Stimulated activated CD4-positive, alpha-beta T cell treated with anti-CD3 and anti-CD28 coated beads, Interleukin-4, amount 100 ng/mL, for 1 hour (primary cell): ENCODE measurements at places on chromosomes 1 and 21.
A peak's percentile ranks its signal among the peaks of the same experiment; 100 is the strongest.

DNA sequence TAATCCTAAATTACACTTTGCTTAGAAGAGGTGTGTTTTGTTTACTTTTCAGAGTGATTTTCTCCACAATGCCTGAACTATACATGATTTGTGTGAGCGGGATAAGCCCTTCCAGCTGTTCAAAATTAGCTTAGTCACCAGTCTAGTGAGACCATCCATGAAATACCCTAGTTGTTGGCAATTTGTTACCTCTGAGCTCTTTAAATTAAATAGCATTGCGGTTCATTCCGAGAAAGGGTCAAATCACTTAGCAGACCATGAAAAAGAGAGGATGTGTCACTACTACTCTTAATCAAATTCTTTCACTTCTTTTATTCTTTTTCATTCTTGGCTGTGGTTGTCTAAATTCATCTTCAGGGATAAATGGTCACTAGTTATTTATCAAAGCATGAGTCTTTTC lies 11.9 kb upstream of the VAV3 start:
- DNase-seq: no peak

GRCh38 chr1:176831150-176831549 lies 333.4 kb downstream of the ASTN1 start:
- DNase-seq: no peak

DNA sequence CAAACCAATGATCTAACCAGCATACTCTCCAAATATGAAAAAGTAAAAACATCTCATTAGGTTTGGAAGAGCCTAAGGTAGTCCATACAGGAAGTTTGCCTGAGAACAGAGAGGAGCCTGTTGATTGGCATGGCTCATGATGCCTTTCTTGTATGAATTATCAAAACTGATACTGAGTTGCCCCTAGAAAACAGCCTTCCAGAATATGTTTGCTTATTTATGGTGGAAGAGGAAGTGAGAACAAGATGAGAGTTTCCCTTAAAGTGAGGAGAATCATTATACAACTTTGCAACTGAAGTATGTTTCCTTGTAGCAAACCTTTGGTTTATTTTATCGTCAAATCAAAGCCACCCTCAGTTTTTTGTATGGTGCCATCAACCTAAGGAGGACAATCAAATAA lies 23.8 kb upstream of the KIAA1614 start:
- DNase-seq: no peak

DNA sequence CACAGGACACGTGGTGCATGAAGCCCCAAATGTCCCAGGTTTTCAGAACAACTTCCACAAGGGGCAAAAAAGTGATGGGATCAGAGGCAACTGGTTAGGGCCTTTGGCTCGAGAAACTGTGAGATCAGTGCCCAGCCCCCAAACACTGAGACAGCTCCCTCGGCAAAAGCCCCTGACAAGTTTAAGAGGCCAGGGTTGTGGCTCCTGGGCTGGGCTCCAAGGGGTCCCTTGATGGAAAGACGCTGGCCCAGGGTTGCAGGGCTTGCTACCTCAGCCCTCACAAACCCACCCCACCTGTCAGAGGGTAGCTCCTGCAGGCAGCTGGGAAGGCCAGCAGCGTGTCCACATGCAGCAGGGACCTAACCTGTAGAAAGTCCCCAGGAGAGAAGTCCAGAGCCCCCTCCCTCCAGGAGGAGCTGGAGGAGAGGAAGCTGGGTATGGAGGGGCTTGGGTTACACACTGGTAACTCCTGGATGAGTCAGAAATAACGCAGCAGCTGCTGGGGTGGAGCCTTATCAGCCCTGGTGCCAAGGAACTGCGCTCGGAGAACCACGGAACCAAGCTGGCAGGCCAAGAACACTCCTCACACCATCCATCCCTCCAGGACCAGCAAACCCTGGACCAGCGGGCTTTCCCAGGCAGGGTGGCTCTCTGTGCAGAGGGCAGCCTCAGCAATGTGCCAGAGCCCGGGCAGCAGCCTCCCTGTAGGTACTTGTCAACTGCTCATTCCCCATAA lies 37.5 kb downstream of the CTNNBIP1 start:
- no peak for DNase-seq

DNA sequence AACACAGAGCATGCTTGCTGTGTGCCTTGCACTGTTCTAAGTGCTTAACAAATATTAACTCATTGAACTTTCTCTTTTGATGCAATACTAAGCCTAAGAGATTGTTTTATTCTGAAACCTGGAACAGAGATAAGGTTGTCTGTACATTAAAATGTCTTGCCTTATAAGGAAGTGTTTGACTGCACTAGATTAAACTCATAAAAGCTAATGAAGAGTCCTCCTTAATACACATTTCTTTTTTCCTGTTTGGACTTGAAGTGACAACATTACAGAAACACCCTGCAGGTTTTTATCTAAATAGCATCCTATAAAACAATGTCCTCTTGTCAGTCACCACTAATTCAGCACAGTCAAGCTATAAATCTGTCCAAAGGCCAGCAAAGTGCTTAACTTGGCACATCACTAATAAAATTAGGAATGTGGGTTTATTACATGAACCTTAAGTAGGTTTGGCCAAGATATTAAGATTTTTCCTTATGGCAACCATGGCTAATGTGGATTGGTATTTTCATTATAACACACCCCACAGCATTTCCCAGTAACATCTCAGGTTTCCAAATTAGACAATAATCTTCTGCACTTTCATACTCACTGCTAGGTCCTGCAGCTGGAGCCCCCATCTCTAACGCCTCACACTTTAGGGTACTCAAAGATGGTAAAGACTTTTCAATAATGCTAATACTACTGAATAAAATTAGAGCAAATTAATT lies 389.7 kb downstream of the LMO4 start:
- DNase-seq: no peak

- no peak for DNase-seq
Measured at GRCh38 chr1:225318706-225319575, 108.9 kb downstream of the LBR start.

DNA sequence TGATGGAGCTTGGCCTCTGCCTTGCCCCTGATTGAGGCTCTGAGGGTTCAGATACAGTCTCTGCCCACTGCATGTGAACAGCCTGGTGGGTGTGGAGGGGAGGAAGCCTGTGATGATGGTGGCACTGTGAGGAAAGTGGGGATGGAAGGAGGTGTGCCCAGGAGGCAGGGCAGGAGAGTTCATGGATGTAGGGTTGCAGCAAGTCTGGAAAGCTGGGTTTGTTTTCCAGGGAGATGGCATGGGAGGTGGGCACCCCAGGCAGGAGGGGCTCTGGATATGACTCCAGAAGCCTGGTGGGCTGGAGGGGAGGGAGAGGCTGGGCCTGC lies 63.2 kb downstream of the ADARB1 start:
- no peak for DNase-seq

GRCh38 chr1:192401825-192402224 lies 85.0 kb downstream of the RGS21 start:
- DNase-seq: no peak

DNA sequence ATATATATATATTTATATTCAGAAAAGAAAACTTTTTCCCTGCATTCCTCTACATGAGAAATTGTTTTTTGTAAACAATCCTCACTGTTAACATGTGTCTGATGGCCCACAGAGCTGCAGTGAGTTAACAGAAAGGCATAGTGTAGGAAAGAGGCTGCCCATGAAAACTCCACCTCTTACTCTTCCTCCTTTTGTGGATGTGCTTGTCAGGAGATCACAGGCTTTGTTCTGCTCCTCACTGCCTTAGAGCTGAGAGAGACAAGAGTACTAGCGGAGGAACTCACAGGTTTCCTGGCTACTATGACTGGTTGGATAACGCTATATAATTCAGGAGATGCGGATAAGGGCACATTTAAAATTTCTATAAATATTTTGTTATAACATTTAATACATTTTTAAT lies 200.6 kb downstream of the BRINP3 start:
- DNase-seq: no peak

DNA sequence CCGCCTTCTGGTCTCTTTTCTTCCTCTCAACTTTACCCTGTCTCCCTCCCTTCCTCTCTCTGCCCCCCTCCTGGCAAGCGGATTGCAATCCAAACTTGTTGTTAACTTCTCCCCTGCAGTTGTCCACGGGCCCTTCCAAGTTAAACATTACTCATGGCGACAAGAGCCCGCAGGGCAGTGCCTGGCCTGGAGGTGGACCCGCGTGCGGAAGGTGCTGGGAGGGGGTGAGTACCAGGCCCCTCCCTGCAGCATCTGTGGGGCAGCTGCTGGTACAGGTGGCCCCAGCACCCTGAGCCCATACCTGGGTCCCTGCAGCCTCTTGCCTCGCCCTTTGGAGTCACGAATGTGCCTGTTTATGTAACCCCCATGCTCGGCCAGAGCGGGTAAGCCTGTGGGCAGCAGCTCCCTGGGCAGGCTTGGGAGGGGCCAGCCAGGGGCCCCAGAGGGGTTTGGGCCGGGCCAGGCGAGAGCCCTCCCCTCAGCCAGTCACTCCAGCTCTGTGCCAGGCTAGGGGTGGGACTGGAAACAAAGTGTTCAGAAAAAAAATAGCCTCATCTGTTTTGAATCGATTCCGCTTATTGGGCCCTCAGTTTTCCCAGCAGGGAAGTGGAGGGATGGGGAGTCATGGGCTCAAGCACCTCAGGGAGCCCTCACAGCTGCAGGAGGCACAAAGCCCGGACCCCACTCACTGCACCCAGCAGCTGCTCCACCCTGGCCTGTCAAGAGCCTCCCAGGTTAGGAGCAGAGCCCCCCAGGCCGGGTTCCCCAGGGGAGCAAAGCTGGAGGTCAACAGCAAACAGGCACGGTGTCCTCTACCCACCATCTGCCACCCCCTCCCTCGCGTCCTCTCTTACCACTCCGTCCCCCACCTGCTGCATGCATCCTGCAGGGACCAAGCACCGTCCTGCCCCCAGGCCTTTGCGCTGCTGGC lies 14.0 kb upstream of the FAAP20 start:
- no peak for DNase-seq

DNA sequence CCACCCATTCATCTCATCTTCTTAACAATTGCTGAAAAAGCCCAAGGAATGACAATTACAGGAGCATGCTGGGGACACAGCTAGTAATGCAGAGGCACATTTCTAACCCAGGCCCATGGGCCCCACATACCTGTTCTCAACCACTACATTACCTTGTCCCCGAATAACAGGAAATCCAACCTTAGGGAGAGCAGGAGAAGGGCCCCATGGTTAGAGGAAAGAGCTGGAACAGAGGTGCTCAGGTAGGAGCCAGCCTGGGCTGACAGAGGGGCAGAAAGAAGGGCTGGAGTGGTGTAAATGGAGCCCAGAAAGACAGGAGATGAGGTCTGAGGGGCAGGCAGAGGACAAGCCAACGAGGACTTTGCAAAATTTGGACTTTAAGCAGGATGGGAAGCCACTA lies 11.4 kb upstream of the S100A8 start:
- DNase-seq: no peak

DNA sequence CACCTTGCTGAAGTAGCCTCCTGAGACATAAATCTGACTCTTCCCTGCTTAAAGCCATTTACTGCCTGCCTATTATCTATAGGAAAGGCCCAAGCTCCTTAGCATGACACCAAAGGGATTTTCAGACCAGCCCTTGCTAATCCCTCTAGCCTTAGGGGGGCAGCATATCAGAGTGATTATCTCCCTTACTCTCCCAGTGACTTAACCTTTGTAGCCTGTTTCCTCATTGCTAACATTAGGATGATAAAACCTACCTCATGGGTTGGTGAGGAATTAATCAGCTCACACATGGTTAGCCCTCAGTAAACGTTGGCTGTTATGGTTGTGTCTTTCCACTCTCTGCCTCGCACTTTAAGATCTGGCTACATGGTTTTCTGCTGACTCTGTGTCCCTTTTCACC lies 70.1 kb downstream of the ROR1 start:
- no peak for DNase-seq

- peak; percentile 34 for DNase-seq
Measured at GRCh38 chr1:179082333-179082998, 596 bp downstream of the TOR3A start.

GRCh38 chr1:17281775-17282181 lies 26.2 kb upstream of the PADI4 start:
- DNase-seq: no peak

DNA sequence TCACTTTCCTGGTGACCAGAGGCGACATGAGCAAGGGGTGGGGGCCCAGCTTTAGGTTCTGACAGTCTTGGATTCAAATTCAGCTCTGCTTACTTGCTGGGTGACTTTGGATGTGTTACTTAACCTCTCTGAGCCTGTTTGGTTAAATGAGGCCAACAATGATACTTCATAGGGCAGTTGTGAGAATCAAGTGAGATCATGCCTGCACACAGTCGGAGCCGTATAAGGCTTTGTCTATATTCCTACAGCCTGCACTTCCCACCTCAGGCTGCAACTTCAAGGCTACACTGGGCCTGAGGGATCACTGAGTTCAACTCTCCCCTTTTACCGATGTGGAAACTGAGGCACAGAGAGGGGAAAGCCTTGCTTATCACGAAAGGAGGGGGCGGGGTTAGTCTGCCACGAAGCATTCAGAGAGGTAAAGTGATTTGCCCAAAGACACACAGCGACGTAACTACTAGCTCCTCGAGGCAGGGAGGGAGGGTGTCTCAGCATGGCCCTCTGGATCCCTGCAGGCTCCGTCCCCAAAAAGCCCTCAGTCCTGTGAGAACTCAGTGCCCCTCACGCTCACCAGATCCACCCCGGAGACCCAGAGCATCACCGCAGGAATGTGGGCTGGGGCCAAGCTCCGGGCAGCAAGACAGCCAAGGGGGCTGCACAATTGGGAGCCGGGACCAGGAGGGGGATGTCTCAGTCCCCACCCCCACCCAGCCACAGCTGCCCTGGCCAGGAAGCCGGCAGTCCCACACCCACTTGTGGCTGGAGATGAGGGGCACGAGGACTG lies 25.0 kb downstream of the SDC3 start:
- no peak for DNase-seq

GRCh38 chr21:44800971-44801467 lies 601 bp downstream of the UBE2G2 start:
- DNase-seq: no peak

GRCh38 chr1:207841901-207842300 lies 69.0 kb downstream of the CD34 start:
- DNase-seq: no peak

DNA sequence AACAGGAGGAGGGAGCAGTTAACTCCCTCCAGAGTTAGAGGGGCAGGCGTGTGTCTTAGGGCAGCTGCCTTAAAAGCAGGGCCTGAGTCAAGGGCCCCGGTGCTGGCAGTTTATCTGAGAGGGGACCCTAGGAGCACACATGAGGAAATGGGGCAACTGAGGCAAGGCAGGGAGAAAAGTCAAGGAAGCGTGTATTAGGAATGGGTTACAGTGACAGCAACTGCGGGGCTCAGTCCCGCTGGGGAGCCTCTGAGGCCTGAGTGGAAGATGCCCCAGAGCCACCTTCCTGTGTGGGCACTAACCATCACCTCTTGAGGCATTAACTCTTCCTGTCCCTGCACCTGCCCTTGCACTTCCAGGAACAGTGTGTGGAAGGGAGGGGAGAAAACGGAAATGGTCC lies 276.3 kb downstream of the MATN1 start:
- no peak for DNase-seq

GRCh38 chr1:174480324-174480723 lies 32.6 kb downstream of the GPR52 start:
- no peak for DNase-seq

- peak; percentile 51 for DNase-seq
Measured at GRCh38 chr1:226738995-226739695, at the start of gene ITPKB. ITPKB (minus strand) TSS chr1:226739282; CDS start chr1:226737458, 1,824 bp downstream.

- peak; percentile 94 for DNase-seq
Measured at GRCh38 chr1:62436039-62436465, 797 bp upstream of the USP1 start.
